ENCODE measurements at places on chromosomes 7 and 10.

GRCh38 chr10:130121486-130122079, 11.0 kb upstream of the C10orf143 start:
- DNase-seq, result no peak

- DNase-seq, result no peak
Measured at GRCh38 chr7:148503900-148504487, 86.6 kb upstream of the C7orf33 start.

GRCh38 chr7:24595671-24596418, 22.6 kb downstream of the PALS2 start:
- no peak for DNase-seq

DNA sequence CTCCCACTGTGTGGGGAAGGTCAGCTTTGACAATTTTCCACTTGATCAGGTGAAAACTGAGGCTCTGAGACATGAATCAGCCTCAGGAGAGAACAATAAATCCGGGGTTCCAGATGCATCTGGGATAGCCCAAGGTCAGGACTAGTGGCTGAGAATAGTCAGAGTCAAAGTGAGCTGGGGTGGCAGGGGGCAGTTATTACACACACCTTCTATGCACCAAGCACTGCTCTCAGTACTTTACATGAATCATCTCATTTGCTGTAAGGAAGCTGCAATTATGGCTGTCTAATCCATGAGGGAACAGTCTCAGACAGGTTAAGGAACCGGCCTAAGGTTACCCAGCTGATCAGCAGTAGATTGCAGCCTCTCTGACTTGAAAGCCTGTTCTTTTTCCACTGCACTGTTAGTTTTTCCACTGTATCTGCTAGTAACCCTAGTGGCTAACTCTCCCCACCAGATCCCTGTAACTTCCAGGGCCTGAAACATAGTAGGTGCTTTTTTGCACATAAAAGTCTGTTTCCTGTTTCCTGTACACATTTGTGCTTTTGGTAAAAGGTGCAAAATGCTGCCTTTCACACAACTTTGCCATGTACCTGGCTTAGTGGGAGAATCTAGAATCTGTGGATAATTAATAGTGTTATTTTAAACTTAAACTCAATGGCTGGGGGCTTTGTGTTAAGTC, 125.9 kb downstream of the EMX2 start:
- DNase-seq, result no peak

DNA sequence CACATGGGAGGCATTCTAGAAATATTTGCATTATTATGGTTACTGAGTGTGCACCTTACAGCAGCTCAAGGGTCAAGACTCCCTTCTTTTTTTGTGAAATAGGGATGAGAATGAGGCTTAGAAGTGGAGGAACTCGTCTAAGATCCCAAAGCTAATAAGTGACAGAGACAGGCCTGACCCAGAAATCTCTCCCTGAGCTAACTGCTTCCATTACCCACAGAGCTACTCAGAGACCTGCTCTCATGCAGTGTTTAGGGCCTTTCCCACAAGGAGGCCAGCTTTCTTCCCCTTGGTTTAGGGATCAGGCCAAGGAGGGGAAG, 301.7 kb downstream of the RPS24 start:
- no peak for DNase-seq

DNA sequence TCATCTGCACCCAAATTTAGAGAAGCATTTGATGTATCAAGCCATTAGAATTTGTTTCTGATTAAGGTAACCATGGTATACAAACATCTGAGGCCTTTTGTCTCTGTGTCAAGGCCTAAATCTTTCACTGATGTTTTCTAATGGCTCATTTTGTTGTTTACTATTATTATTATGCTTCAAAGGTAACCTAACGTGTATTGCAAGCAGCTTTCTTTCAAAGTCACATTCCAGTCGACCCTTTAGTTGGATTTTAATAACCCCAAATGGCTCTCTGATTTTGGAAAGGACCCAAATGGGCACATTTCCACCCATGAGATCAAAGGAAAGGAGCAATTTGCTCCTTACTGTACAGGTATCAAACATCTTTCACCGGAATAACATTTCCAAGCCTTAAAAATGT, 46.7 kb upstream of the WNT16 start:
- DNase-seq, result no peak

DNA sequence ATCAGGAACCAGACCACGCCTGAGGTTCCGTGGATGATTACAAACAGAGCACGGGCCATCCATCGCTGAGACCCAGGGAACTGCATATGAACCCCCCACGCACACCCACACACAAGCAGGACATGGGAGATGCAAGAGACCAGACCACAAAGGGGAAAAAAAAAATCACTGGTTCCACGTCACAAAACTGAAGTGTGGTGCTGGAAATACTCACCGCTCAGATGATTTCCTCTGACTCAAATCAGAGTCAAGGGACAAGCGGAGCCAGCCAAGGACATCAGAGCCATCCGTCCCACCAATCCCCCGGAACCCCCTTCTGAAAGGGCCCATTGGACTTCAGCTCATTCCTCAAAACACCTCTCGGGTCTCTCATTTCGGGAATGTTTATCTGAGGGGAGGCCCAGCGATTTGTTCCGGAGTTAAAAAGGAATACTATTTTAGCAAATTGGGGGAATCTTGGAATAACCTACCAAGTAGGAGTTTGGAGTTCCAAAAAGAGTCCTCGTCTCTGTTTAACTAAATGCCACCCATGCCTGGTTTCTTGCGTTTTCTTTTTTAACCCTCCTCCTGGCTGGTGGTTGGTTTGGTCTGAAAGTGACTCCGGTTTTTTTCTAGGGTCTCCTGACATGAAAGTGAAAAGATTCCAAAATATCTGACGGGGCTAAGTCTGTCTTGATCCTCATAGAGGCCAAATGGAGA, 15.0 kb downstream of the SNX8 start:
- peak; percentile 39 for DNase-seq

DNA sequence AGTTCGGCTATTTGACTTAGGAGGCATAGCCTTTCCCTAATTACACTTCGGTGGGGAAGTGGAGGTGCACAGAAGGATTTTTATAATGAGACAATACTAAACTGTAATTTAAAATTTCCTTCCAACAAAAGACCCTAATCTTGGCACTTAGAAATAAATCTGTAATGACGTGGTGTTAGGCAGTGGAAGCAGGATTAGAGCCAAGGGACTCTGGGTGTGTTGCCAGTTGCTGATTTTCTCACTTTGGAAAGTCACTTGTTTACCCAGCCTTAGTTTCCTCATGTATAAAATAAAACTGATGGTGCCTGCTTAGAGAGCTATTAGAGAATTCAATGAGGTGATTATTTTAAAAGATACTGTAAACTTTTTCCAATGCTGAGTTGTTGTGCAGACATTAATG, 287.2 kb downstream of the AUTS2 start:
- DNase-seq, result no peak

GRCh38 chr10:31999070-31999660, 57.1 kb downstream of the KIF5B start:
- no peak for DNase-seq

- no peak for DNase-seq
Measured at GRCh38 chr10:60707841-60708240, 70.4 kb upstream of the CDK1 start.

- no peak for DNase-seq
Measured at GRCh38 chr10:31586723-31587638, 268.0 kb downstream of the ZEB1 start.

DNA sequence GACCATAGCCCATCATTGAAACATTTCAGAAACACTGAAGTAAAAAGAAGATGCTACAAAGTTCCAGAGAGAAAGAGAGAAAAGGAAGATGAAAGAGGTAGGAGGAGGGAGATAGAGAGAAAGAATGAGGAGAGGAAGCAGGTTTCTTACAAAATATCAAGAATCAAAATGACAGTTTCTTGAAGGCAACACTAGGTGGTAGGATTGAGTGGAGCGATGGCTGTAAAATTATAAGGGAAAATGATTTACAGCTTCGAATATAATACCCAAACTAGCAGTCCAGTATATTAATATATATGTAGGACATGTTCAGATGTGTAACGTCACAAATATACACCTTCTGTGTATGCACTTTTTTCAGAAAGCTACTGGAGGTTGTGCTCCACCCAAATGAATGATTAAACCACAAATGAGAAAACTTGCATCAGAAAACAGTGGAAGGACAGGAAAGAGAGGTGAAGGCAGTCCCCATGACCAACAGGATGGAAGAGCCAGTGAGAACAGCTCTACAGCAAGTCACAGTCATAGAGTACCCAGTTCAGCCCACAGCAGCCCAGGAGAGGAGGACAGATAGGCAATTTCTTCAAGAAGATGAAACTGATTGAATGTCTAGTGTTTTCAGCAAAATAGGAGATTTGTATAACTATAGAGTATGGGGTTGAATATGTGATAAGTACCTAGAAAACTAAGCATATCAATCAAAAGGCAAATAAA, 151.5 kb upstream of the TARP start:
- no peak for DNase-seq

DNA sequence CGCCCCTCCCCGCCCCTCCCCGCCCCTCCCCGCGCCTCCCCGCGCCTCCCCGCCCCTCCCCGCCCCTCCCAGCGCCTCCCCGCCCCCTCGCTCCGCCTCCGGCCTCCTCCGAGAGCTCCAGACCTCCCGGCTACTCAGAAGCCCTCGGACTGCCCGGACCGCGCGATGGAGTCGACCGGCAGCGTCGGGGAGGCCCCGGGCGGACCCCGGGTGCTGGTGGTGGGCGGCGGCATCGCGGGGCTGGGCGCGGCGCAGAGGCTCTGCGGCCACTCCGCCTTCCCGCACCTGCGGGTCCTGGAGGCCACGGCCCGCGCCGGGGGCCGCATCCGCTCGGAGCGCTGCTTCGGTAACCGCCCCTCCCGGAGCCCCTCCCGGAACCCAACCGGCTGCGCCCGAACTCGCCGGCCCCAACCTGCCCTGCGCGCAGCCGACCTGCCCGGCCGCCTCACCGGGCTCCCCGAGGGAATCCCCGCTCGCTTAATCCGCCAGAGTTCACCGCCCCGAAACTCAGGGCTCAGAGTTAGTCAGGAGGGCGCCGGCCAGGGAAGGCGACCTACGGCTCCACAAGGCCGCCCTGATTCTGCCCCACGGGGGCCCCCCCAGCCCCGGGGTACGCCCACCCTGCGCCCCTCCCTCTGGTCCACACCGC, at the start of gene PAOX:
Gene PAOX, plus strand, starts transcription at position 111 of the 649 bp plus-strand sequence. Its CDS starts 55 bp downstream, at position 166.
- peak; percentile 78 for DNase-seq

DNA sequence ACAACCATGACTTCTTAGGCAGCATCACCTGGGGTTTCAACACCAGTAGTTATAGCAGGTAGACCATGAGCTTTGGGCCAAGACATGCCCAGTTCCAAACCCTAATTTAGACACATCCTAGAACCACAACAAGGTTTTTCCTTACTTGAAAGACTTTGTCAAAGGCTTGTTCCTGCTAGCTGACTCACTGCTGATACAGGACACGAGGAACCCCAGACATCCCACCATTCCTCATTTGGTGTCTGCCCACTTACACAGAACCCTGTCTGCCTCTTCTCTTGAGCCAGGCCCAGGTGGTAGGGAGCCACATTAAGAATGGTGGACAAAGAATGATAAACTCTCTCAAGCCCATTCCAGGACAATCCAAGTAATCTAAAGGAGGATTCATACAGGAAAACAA, 109.0 kb downstream of the CCDC71L start:
- DNase-seq, result no peak

- DNase-seq, result no peak
Measured at GRCh38 chr7:103894656-103895596, 94.5 kb downstream of the RELN start.

- no peak for DNase-seq
Measured at GRCh38 chr7:141295367-141295895, 221.6 kb downstream of the TMEM178B start.

DNA sequence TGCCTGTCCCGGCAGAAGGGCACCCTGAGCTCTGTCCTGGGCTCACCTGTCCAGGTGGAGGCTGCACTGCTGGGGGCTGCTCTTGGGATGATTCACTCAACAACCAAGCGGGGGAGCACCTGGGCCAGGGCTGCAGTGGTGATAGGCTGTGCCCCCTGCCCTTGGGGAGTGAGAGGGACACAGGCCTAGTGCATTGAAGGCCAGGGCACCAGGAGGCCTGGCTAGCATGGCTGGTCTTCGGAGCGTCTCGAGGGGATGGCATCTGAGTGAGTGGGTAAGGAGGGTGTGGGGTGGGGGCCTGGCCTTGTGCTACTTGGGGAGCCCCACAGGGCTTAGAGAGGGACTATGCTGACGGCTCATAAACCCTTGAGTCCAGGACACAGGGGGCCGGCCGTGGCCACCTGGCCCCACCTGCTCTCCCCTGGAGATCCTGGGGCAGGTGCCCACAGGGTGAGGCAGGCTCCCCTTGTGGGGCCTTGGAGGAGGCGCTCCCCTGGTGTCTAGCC, 3.1 kb downstream of the PWWP2B start:
- DNase-seq, result peak; percentile 69

DNA sequence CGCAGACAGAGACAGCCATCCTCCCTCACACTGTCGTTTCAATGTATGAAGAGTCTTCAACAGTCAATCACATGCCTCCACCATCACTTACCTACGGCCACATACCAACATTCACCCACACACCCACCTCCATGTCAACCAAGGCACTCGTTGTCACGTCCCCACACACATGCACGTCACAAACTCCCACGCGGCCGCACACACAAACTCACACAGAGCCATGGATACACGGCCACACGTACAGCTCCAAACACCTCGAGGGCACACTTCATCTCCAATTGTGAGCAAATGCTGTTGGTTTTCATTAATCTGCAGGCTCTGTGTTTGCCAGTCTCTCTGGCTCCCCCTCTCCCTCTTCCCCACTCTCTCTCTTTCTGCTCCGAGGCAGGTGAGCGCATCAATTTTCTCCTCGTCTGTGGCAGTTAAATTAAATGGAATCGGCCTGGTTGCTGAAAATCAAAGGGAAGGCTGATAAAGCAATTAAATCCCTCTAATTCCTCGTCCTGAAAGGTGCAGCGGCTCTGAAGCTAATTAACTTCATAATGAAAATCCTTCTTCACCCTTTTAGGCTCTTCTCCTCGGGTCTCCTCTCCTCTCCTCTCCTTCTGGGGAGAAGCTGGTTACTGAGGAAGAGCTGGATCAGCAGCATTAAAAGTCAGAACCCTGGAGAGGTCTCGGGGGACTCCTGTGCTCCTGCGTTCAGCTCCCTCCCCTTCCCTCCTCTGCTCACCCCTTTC, 53.8 kb upstream of the SLF2 start:
- DNase-seq, result no peak

DNA sequence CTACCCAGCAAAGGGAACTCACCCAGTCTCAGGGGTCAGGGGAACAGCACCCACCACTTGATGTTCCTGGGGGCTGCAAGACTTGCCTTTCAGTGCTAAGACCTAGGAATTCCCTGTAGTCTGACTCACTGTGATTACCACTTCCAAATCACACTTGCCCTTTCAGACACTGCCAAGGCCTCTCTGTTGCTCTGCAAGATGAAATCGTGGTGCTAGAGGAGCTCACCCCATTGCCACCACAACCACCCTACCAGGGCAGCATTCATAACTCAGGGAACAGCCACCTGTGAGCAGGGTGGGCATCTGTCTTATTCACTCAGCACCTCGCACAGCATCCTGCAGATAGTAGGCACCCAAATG, 36.5 kb downstream of the XPNPEP1 start:
- DNase-seq, result no peak

DNA sequence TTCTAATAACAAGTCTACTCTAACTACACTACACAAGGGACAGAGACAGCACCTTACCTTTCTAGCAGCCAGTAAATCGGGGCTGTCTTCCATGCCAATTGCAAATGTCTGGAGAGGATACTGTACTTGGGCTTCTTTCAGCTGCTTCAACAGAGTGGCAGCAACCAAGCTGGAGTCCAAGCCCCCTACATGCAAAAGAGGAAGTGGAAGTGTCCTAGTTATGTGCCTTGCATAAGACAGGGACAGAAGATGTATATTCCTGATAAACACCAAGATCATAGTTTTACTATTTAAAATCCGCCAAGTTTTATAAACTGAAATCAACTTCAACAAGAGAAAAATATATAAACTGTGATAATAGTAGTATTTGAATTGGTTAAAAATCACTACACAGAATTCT, 14.0 kb downstream of the ASNS start:
- no peak for DNase-seq

- no peak for DNase-seq
Measured at GRCh38 chr7:151663382-151664100, 143.8 kb upstream of the RHEB start.

All from posterior cingulate gyrus (tissue), 11 donors.